ENCODE measurements at places on chromosomes 3 and 15.
A peak's percentile ranks its signal among the peaks of the same experiment; 100 is the strongest.

- DNase-seq: no peak
These were observed 296.6 kb upstream of the LMCD1 start for GRCh38 chr3:8204853-8205650.

GRCh38 chr3:125462722-125463299, 57.2 kb downstream of the SNX4 start:
- DNase-seq: no peak

DNA sequence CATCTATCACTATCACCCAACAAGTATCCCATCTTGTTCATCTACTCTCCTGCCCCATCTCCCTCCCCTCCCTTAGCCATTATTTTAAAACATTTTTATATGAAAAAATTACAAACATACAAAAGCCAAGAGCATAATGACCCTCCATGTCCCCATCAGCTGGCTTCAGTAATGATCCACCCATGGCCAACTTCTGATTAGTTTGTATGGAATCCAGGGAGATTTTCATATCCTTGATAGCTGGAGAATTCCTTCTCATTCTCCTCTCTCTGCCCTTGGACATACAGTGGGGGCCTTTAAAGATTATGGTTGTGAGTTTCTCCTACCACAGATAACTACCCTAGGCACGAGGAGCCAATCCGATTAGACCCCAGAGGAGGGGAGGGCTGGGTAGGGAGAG, 40.2 kb downstream of the IRAK2 start:
- no peak for DNase-seq

GRCh38 chr3:32238453-32239306, at the start of gene CMTM8:
Gene CMTM8, plus strand, starts transcription at chr3:32238680. Its CDS starts 293 bp downstream, at chr3:32238973.
- DNase-seq: peak; percentile 69

DNA sequence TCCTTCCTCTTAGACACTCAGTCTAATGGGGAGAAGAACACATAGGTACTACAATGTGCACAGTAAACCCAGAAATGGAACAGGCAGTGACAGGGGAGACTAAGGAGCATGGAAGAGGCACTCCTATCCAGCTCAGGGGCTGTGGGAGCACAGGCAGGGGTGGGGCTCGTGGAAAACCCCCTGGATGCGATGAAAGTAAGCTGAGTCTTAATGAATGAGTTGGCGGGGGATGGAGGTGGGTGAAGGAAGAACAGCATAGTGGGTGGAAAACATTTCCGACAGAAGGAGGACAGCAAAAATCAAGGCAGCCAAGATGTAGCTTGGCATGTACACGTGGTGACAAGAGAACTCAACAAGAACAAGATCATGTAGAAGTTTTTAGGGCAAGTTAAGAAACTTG, 33.6 kb upstream of the UBE2E2 start:
- no peak for DNase-seq

DNA sequence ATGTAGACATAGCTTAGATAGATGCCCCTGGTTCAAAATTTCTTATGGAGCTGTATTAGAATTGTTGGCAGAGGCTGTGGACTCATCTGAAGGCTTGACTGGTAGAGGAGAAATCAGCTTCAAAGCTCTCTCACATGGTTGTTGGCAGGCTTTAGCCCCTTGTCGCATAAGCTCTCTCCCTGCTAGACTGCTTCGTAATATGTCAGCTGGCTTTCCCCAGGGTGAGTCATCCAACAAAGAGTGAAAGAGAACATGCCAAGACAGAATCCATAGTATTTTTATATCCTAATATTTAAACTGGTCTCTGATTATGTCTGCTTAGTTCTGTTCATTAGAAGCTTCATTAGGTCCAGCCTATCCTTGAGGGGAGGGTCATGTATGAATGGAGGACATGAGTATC, 427.4 kb upstream of the NAALADL2 start:
- no peak for DNase-seq

GRCh38 chr15:32715276-32715675, 2.5 kb upstream of the GREM1 start:
- no peak for DNase-seq

DNA sequence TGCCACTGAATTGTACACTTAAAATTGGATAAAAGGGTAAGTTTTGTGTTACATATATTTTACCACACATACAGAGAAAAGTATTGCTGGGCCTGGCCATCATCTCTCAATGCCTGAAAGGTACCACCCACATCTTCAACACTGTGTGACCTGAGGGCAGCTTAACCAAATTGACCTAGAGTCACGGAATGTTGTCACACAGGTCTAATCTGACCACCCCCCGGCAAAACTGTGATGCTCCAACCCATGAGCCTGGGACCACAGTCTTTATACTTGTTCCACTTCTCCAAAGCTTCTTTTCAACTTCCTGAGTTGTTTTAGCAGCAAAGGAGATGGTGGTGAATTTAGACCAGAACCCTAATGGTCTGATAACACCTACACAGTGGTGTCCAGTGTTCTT, 210.3 kb upstream of the TPM1 start:
- no peak for DNase-seq

- DNase-seq: no peak
These were observed 1178.0 kb downstream of the ROBO1 start for GRCh38 chr3:78589778-78590177.

- DNase-seq: peak; percentile 64
These were observed 13.2 kb upstream of the PIK3R4 start for GRCh38 chr3:130759692-130760338.

GRCh38 chr3:60282866-60283265, 968.4 kb downstream of the FHIT start:
- no peak for DNase-seq

DNA sequence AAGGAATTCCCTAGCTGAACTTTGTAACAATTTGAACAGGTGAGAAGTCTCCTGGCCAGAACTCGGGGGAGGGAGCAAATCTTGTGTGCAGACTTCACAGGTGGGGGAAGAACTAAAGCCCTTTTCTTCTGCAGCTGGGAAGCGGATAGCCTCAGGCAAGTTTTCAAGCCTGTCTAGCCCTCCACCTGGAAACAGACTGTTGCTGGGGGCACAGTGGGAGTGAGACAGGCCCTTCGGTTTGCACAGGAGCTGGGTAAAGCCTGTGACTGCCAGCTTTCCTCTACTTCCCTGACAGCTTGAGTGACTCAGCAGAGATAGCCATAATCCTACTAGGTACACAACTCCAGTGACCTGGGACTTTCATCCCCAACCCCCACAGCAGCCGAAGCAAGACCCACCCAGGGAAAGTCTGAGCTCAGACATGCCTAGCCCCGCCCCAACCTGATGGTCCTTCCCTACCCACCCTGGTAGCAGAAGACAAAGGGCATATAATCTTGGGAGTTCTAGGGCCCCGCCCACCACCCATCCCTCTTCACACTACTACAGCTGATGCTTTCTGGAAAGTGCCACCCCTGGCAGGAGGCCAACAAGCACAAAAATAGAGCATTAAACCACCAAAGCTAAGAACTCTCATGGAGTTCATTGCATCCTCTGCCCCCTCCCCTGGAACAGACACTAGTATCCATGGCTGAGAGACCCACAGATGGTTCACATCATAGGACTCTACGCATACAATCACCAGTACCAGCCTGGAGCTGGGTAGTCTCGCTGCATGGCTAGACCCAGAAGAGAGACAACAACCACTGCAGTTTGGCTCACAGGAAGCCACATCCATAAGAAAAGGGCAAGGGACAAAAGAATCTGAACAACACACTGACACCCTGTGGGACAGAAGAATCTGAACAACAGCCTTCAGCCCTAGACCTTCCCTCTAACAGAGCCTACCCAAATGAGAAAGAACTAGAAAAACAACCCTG, 479.0 kb downstream of the RAP2B start:
- DNase-seq: no peak

DNA sequence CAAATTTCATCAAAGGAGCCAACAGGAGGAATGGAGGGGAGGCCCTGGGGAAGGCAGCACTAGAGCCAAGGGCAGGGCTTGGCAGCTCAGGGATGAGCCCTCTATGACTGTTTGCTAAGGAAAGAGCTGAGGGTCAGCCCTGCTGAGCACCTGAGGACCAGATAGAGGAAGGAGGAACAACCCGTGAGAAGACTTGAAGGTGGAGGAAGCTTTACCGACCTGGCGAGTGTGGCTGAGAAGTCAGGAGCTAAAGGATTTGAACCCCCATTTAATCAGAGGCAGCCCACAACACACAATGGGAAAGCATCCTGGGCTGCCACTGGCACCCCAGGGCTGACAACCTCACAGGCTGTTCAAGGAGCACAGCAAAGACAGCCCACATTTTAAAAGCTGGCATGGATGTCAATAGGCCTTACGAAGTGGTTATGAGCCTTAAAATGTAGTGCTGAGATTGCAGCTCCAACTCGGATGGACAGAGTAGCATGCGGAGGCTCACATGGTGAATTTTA, 20.7 kb upstream of the LRRC2 start:
- DNase-seq: no peak

GRCh38 chr15:74291101-74292071, 55.3 kb downstream of the CCDC33 start:
- DNase-seq: peak; percentile 71

- DNase-seq: no peak
These were observed 46.2 kb downstream of the NEK11 start for GRCh38 chr3:131072845-131073244.

GRCh38 chr3:107251819-107252218, 125.4 kb upstream of the CCDC54 start:
- DNase-seq: no peak

GRCh38 chr3:195236076-195236798, 34.7 kb downstream of the XXYLT1 start:
- no peak for DNase-seq

GRCh38 chr15:91050128-91050455, 27.7 kb upstream of the VPS33B start:
- DNase-seq: no peak

DNA sequence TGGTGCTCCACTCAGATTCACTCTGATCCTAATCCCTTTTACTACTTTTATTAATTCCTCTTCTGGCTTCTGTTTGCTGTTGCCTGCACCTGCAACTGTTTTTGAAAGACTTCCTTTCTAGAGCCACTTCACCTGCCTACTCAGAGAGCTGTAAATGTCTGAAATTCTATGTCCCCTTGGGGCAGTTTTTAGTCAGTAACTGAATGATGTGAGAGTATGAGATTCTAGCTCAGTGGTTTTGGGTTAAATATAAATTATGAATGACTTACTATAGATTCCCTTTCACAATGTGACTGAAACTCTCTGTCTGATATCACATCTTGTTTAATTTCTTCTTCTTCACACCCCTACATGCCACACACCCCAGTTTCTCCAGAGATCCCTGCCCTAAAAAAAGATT, 47.8 kb upstream of the LRRC3B start:
- no peak for DNase-seq

DNA sequence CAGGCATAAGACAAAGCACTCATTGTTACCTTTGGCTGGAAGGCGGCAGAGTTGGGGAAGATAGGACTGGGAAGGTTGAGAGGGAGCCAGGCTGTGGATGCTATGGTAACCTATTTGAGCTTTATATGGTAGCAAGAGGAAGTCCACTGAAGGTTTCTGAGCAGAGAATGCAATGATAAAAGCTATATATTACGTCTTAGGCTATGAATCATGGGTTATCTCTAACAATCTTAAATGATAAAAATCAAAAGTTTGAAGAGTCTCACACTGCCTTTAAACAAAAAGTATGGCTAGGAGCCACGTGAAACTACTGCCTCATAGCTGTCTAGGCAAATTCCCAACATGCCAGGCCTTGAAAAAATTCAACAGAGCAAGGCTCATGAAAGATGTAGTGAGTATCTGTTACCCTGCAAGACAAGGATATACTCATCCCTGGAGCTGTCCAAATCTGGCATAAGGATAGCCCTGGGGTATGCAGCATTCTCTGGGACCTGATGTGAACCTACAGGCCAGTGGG, 4.1 kb downstream of the P3H2 start:
- no peak for DNase-seq

GRCh38 chr3:73683706-73684105, 59.0 kb upstream of the PDZRN3 start:
- no peak for DNase-seq

DNA sequence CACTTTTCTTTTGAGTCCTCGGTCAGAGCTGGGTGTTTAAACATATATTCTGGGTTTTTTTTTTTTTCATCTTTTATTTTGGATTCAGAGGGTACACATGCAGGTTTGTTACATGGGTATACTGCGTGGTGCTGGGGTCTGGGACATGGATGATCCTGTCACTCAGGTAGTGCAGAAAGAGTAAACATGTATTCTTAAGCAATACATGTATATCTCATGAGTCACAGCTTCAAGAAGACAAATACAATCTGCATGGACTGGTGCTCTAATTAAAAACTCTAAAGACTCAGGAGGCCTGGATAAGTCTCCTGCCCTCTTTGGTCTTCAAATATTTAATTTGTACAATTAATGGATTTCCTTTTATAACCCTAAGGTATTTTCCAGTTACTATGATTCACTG, 50.6 kb upstream of the PHLDB2 start:
- no peak for DNase-seq

DNA sequence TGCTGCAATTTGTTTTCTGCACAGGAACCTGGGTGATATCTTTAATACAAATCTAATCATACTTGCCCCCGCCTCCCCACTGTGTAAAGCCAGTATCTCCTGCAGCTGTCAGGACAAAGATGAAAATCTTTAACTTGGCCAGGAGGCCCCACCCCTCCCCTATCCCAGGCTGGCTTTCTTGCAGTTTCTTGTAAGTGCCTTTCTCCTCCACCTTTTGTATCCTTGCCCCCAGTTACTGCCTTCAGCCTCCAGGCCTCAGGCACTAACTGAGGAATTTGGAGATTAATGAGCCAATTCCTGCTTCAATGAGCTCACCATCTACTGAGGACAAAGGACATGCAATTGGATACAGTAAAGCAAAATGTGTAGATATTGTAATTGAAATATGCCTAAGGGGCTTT, 6.5 kb downstream of the GCSAM start:
- no peak for DNase-seq

- DNase-seq: no peak
These were observed 21.0 kb downstream of the PDZRN3 start for GRCh38 chr3:73603762-73604171.

- DNase-seq: no peak
These were observed 11.6 kb upstream of the SCAMP5 start for GRCh38 chr15:74983725-74984231.

- peak; percentile 85 for DNase-seq
These were observed 1.6 kb upstream of the TEX264 start for GRCh38 chr3:51669241-51670052.

DNA sequence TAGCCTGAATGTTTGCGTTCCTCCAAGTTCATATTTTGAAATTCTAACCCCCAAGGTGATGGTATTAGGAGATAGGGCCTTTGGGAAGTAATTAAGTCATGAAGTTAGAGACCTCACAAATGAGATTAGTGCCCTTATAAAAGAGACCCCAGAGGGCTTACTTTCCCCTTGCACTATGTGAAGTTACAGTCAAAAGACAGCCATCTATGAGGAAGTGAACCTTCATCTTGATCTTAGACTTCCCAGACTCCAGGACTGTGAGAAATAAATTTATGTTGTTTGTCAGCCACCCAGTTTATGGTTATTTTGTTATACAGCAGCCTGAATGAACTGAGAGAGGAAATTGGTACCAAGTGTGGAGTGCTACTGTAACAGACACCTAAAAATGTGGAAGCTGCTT, 74.4 kb downstream of the DAPK2 start:
- no peak for DNase-seq

All from natural killer cell treated with Interleukin-12 subunit alpha and Interleukin-12 subunit beta and Interleukin-15 and Interleukin-18, amount 100 ng/mL, for 72 hours (primary cell).